ENCODE measurements at places on chromosomes 3 and 15. TPM values are rescaled to one million over a fixed set of nuclear protein-coding genes. Genes with fewer than 3 reads are reported as not detected.

DNA sequence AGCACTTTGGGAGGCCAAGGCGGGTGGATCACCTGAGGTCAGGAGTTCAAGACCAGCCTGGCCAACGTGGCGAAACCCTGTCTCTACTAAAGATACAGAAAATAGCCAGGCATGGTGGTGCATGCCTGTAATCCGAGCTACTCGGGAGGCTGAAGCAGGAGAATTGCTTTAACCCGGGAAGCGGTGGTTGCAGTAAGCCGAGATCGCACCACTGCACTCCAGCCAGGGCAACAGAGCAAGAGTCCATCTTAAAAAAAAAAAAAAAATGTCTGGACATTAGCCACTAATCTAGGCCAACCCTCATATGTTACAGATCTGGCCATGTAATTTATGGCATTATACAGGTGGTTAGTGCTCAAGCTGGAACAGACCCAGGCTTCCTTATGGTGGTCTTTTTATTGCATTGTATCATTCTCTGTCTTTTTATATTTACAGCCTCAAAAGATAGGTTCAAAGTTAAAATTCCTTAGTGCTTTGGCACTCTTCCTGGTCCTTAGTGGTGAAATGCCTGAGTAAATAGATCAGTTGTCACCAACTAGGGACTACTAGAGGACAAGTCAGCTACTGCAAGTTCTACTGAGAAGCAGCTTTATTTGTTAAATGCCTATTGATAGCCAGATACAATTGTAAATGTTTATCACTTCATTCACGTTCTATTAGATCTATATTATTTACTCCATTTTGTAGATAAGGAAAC, 16.0 kb downstream of the STARD9 start:
- no peak for DNase-seq

DNA sequence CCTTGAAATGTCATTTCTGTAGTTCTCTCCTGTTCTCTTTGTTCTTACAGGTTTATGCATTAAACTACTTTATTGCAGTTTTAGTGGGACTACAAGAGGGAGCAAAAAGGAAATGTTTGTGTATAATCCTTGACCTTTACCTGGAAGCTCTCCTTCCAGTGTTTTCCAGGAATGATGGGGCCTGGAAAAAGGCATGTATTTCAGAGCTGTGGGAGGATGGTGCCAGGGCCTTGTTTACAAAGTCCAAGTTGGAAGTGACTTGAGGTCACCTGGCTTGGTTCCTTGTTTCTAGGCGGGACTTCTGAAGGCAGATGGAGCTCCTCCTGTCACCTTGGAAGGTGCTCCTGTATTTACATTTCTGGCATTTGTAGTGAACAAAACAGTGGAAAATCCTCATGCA, 15.1 kb downstream of the ACVR2B start:
- no peak for DNase-seq

The CACNA1D gene
- 2.9 TPM for total RNA-seq

The NANOGP8 gene
- 1.8 TPM for total RNA-seq

The CLEC3B gene
- 18.2 TPM for total RNA-seq

The EPHB3 gene
- 5.6 TPM for total RNA-seq

DNA sequence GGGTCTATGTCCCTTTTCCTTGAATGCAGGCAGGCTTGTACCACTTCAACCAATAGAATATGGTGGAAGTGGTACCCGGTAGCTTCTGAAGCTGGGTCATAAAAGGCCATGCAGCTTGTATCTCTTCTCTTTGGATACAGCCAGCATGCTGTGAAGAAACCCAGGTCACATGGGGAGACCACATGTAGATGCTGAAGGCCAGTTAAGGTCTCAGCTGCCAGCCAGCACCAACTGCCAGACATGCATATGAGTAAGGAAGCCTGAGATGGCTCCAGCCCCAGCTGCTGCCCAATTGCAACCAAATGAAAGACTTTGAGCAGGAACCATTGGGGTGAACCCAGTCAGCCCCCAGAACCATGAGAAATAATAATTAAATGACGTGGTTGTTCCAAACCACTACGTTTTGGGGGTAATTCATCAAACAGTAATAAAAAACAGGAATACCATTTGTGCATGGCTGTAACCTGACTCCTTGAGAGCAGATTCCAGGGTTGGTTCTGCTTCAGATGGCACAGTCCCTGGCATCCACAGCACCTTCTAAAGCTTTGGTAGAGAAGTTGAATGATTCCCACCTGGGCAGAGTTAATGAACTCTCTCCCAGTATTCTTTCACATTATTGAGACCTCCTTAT, 3.8 kb downstream of the RBP2 start:
- DNase-seq, result no peak

GRCh38 chr3:13517253-13517977, 31.5 kb upstream of the FBLN2 start:
- no peak for DNase-seq

The CELSR3 gene
- total RNA-seq, result 0.92 TPM

DNA sequence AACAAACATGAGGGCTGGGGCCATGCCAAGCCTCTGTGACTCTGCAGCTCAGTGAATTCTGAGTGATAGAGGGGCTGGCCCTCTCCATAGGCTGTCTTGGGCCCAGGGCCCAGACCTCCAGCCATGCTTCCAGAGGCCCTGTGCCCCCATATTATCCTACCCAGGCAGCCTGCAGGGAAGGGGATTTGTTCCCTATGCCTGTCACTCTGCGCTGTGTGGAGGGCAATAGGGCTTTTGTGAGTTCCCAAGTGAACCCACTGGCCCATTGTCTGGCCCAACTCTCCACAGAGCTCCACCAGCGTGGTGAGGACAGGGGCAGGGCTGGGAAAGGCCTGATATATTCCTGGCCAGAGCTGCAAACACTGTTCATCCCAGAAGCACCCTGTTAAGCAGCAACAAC, 113.2 kb downstream of the EPHB1 start:
- no peak for DNase-seq

DNA sequence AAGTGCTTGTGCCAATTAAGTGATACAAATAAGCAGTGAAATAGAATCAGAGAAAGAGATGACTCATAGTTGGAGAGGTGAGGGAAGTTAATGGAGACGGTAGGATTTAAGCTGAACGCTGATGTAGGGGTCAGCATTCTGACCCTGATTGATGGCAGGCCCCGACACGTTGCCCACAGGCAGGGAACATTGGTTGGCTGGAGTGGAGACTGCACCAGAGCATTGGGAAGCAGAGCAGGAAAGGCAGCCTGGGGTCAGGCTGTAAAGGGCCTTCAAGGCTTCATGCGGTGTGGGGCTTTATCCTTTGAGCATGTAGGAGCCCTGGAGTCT, 68.6 kb downstream of the DCUN1D1 start:
- DNase-seq, result no peak

The CDC25A gene
- 3.5 TPM for total RNA-seq

Data from ovary (tissue), 10 donors.